ENCODE measurements at places on chromosomes 6 and 20.
A peak's percentile ranks its signal among the peaks of the same experiment; 100 is the strongest.

DNA sequence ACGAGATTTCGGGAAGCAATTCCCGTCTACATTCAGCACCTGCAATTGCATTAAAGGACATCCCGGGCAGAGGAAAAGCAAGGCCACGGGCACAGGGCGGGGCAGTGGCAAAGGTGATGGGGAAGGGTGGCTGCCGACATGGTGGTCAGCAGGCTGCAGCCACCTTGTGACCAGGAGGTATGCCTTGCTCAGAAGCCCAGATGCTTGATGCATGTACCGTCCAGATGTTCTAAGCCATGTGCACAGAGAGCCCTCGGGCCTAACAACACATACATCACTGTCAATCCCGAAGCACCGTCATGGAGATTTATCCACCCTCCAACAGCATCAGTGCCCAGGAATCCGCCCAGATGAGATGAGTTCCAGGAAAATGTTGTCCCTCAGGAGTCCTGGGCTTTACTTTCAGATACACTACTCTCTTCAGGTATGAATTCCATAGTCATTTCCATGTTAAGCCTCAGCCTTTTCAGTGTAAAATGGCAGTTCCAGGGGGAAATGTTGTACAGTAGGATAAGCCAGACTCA is 77.8 kb upstream of the FRMD1 start:
- DNase-seq, result no peak

GRCh38 chr6:148848915-148849314 is 102.1 kb downstream of the UST start:
- DNase-seq, result no peak

GRCh38 chr6:118660218-118660569 is 8.8 kb upstream of the CEP85L start:
- no peak for DNase-seq

DNA sequence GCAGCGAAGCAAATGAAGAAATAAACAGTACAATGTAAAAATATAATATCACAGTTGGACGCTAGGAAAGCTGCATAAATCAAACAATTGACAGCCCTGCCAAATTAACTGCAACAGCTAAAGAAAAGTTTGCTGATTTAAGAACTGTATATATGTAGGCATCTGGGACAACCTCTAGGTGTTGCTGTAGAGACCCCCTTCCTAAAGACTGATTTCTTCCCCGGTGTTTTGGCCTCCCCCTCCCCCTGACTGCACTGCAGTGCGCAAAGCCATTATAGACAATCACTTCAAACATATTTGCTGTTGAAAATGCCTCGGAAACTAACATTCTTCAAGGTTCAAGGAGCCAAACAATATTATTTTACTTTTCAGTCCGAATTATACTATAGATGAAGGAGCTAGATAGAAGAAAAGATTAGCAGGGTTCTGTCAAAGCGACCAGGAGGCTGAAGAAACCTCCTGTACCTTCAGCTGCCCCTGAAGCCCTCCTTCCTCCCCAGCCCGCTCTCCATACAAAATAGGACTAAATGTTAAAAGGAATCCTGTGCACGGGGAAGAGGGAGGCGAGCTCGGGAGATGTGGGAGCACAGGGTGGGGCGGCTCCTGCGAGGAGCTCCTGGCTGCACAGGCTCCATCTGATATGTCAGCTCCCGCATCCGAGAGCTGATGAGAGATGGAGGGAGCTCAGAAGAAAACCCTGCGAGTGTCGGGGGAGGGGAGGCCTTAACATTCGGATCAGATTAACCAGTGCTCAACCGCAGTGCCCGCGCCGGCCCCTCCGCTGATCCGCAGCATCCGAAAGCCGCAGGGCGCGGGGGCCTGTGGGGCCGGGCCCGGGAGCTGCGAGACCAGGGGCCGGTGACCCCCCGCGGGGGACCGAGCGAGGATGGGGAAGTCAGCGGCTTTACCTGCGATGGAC is 822 bp downstream of the ELOVL4 start:
- DNase-seq, result peak; percentile 5

DNA sequence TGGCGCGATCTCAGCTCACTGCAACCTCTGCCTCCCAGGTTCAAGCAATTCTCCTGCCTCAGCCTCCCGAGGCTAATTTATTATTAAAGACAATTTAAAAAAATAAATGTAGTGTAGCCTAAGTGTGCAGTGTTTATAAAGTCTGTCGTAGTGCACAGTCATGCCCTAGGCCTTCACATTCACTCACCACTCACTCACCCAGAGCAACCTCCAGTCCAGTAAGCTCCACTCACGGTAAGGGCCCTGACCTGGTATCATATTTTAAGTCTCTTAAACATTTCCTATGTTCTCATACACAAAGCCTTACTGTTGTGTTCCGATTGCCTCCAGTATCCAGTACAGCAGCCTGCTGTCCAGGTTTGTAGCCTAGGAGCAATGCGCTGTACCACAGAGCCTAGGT is 168.2 kb upstream of the FOXQ1 start:
- no peak for DNase-seq

DNA sequence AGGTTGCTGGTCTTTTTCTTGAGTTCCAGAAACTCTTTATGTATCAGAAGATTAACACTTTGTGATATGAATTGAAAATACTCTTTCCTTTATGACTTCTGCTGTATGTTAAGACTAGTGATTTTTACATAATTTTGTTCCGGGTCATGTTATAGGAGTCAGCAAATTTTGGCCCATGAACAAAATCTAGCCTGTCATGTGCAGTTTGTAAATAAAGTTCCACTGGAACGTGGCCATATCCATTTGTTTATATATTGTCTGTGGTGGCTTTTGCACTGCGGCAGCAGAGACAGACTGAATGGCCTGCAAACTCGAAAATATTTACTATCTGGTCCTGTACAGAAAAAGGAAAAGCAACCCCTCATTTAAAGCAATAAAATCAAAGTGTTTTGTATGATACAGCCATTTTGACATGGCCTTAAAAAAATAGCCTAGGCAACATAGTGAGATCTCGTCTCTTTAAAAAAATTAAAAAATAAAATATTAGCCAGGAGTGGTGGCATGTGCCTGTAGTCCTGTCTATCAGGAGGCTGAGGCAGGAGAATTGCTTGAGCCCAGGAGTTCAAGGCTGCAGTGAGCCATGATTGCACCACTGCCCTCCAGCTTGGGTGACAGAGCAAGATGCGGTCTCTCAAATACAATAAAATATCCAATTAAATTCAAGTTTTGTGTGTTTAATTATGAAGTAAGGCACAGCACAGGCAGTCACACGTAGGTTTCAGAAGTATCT is 36.9 kb downstream of the SNX9 start:
- no peak for DNase-seq

GRCh38 chr6:168145747-168146596 is 67.0 kb upstream of the FRMD1 start:
- DNase-seq, result no peak

GRCh38 chr6:436308-437036 is 44.9 kb downstream of the IRF4 start:
- DNase-seq, result no peak

GRCh38 chr20:32607727-32608663 is 22.9 kb upstream of the NOL4L start:
- no peak for DNase-seq

GRCh38 chr20:44549123-44549522 is 27.3 kb upstream of the SERINC3 start:
- no peak for DNase-seq

- peak; percentile 76 for DNase-seq
Measured at GRCh38 chr20:57398231-57398821, 7.1 kb downstream of the RBM38 start.

DNA sequence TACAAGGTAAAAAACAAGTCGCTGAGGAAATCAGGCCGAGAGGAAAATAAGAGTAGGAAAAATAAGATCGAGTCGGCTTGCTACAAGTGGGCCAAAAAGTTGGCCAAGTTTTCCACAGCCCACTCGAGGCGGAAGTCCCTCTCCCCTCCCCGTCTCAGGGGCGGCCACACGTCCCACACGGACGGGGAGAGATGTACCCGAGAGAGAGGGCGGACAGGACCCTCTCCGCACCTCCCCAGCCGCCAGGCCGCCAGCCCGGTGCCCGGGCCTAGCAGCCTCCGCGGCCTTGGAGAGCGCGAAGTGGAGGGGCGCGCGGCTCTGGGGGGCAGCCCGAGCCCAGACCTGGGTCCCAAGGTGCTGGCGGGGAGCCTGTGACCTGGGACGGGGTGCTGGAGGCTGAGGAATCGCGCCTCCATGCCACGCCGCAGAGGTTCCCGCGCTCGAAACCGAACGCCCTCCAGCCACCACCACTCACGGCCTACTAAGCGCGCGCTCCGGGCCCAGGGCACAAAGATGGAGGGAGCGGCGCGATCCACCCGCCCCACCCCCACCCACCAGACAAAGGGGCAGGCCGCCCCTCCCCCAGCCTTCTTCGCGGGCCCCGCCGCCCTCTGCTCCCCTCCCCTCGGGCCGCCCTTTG is 1.9 kb upstream of the HMGA1 start:
- DNase-seq, result no peak

- no peak for DNase-seq
Measured at GRCh38 chr20:54047048-54047447, 23.3 kb downstream of the BCAS1 start.

DNA sequence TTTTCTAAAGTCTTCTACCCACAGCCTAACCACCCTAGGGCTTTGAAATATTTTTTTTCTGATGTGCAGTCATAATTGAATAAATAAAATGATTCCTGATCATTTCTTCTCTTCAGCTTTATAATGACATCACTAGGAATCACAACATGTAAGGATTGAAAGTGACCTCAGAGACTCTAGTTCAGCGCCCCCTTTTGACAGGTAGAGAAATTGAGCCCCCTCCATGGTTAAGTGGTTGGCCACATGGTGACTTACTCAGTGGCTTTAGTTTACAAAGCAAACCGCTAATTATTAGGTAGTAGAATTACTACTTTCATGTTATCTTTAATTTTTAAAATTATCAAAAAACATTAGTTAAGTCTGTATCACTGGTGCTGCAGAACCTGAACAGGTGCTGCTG is 13.3 kb upstream of the SLC2A12 start:
- DNase-seq, result peak; percentile 5

GRCh38 chr6:170080169-170080827 is 210.6 kb downstream of the DLL1 start:
- DNase-seq, result no peak

- DNase-seq, result no peak
Measured at GRCh38 chr6:73400656-73401055, 6.0 kb downstream of the DDX43 start.

GRCh38 chr6:42845327-42845694 is 34.1 kb upstream of the RPL7L1 start:
- DNase-seq, result no peak

GRCh38 chr6:43541774-43542471 is 25.0 kb downstream of the POLR1C start:
- no peak for DNase-seq

GRCh38 chr6:111591901-111592461 is 13.7 kb downstream of the TRAF3IP2 start:
- no peak for DNase-seq

DNA sequence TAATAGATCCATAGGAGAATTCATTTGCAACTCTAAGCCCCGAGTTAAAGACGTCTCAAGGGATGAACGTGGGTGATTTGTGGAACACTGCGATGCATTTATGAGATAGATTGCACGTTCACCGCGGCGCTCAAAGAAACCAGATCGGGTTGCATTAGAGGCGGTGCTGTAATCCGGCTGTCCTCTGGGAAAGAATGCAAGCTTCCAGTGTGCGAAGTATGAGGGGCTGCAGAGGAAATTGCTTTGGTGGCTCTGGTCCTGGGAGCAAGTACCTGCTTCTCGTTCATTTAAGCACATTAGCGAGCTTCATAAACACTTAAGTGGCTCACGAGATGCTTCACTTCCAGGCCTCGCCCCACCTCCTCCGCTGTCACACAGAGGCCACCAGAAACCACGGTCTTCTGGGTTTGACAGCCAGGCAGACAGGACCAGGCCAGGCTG is 182.3 kb downstream of the CDH4 start:
- no peak for DNase-seq

DNA sequence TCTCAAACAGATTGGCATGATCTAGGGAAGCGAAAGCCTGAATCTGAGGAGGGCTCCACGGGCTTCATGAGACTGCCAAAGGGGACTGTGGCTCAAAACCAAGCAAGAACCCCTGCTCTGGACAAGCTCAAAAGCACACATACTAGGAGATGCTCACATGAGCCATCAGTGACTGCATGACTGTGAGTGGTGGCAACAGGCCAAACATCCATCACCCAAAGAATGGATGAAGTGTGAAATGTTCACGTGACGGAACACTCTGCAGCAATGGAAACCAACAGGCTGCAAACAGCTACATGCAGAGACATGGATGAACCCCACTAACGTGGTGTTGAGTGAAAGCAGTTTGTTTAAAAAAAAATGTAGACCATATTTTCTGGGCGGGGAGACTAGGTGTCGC is 136.3 kb downstream of the PREX1 start:
- DNase-seq, result no peak
